Spinal cord (tissue), 10 donors: ENCODE measurements at places on chromosomes 7 and 10. TPM values are rescaled to one million over a fixed set of nuclear protein-coding genes. Genes with fewer than 3 reads are reported as not detected.

Gene AOC1
- total RNA-seq: 0.20 TPM

GRCh38 chr10:9900751-9901150 lies 1116.9 kb upstream of the CELF2 start:
- no peak for DNase-seq

DNA sequence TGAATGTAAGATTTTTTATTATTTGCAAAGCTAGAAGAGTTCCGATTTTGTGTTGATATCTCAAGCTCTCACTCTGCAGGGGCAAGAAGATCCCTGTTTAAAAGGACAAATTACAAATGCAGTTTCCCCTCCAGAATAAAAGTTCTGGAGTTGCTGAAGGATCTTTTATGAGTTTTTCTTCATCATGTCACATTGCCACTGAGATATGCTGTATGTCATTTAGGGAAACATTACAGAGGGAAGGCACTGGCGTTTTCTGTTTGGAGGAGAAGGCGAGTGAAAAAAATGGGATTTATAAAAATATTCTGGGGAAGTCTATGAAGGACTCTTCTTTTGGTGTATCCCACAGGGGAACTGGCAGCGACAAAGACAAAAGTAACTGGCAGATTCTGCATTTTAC lies 57.4 kb downstream of the POU6F2 start:
- DNase-seq: no peak

DNA sequence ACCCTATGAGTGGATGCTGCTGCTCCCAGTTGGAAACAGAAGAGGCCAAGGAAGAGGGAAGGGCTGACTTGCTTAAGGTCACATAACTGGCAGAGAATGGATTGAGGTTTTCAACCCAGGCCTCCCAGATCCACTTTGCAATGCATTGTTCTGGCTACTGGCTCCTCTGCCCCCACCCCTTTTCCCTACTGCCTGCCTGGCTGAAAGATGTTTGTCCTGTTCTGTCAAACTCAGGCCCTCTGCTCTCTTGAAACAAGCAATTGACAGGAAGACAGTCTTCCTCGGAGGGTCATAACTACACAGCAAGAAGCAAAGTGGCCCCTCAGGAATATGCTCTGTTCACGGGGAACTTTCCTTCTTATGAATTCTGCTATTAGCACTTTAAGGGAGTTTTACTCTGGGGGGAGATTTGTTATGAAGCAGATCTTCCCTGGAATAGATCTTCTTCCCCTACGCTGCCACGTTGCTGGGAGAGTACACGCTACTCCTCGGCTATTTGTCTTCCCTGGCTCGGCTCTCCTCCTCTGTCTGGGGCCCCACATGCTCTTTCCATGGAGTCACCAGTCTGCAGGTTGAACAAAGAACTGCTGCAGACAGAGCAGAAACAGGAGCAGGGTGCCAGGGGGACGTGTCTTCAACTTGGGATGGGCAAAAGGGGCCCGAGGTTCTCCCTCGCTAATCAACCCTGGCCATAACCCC lies 436.1 kb downstream of the TYW1 start:
- no peak for DNase-seq

GRCh38 chr10:36802490-36803153 lies 322.8 kb upstream of the ANKRD30A start:
- peak; percentile 55 for DNase-seq

DNA sequence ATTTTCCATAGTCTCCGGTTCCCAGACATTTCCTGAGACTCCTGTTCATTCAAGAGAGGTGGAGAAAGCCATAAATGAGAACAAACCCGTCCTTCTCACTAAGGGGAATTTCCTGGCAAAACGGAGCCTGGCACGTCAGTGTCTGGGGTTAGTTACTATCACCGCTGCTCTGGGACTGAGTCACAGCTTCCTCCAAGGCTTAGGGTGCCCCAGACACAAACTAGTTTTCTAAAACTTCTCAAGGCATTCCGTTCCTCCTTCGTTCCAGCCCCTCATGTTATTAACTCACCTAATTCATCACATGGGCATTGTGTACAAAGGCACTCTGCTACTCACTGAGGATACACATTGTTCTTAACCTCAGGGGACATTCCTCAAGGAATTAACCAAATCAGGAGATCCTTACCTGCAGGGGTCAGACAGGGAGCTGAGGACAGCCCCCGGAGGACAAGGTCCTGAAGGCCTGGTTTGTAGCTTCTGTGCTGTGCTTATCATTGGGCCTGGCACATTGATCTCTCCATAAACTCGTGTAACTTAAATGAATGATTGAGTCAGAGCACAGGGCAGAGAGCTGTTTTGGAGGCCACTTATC lies 103.0 kb upstream of the KLF6 start:
- no peak for DNase-seq

GRCh38 chr10:74177140-74177677 lies 26.2 kb downstream of the ADK start:
- no peak for DNase-seq

DNA sequence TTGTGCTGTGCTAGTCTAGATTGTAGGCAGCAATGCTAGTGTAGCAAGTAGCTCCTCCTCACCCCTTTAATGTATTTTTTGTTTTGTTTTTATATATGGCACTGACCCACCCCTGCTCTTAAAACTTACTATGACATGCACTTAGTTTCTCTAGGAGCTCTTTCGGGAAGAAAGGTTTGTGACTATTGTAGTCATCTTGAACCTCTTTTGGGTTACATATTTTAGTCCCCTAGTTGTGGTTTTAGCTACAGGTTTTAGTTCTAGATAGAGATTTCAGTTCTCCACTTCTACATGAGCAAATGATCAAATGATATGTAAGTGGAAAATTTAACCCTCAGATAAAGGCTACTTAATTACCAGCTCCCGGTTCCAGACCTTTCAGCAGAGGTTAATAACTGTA lies 14.9 kb downstream of the MINPP1 start:
- no peak for DNase-seq

Gene HTR7
- 12.4 TPM for total RNA-seq

Gene HOXA4
- total RNA-seq: 1.4 TPM

- no peak for DNase-seq
Observed at GRCh38 chr10:30384051-30384674, 35.1 kb upstream of the MTPAP start.

DNA sequence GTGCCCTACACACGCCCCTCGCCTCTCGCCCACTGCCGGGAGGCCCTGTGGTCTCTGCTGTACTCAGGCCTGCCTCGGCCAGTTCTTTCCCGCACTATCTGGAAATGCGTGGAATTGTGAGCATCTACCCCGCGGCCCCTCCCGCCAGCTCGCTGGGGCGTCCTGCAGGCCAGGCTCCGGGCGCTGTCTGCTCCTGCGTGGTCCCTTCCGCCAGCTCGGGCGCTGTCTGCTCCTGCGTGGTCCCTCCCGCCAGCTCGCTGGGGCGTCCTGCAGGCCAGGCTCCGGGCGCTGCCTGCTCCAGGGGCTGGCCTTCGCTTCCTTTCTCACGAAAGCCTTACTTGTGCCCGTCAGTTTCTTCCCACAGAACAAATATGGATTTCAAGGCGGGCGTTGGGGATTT lies 14.9 kb downstream of the GET4 start:
- no peak for DNase-seq

- no peak for DNase-seq
Observed at GRCh38 chr10:21095494-21096055, 198.5 kb upstream of the NEBL start.

Gene KCNK18
- total RNA-seq: not detected

GRCh38 chr10:7672341-7673134 lies 5.8 kb upstream of the ITIH5 start:
- no peak for DNase-seq

- DNase-seq: no peak
Observed at GRCh38 chr7:15085366-15085765, 182.8 kb upstream of the DGKB start.

GRCh38 chr7:35495844-35496243 lies 199.1 kb downstream of the HERPUD2 start:
- DNase-seq: no peak

DNA sequence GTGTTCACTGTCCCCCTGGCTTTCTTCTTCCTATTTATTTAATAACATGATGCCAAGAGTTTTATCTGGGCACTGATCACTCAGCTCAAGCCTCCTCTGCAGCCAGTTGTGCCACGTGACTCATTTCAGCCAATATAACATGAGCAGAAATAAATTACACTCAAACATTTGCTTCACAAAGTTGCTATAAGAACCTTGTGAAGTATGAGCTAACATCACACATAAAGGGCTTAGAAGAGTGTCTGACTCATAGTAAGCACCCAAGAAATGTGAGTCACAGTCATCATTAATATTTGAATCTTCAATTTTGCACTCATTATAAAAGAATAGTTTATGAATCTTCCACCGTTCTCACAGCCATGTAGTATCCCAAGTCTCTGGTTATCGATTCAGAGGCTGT lies 414.6 kb upstream of the NPVF start:
- DNase-seq: no peak

Gene PDE6C
- total RNA-seq: not detected

- DNase-seq: peak; percentile 56
Observed at GRCh38 chr10:117830205-117830604, 216.5 kb downstream of the RAB11FIP2 start.

Gene LRRC17
- 299 TPM for total RNA-seq

Gene DEPP1
- 18.1 TPM for total RNA-seq

Gene STOX1
- 11.7 TPM for total RNA-seq

DNA sequence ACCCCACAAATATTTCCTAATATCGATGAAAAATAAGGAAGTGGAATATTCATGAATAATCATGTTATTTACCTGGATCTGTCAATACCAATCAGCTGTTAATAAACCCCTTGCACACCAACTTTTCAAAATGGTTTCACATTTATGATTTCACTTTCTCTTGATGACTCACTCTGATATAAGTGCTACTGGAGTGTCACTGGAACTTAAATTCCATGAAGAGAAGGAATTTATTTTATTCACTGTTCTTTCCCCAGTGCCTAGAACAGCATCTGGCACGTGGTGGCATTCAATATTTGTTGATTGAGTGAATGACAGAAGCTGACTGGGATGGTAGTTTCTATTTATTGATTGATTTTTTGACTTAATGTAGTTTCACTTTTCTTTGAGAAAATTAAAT lies 3.5 kb upstream of the ENO4 start:
- no peak for DNase-seq

Gene MEOX2
- total RNA-seq: 21.3 TPM
